Smooth muscle cell of the brain vasculature (primary cell): ENCODE measurements at places on chromosomes 7 and 10.

GRCh38 chr7:123687727-123688126 is 32.1 kb downstream of the LMOD2 start:
- DNase-seq, result no peak

DNA sequence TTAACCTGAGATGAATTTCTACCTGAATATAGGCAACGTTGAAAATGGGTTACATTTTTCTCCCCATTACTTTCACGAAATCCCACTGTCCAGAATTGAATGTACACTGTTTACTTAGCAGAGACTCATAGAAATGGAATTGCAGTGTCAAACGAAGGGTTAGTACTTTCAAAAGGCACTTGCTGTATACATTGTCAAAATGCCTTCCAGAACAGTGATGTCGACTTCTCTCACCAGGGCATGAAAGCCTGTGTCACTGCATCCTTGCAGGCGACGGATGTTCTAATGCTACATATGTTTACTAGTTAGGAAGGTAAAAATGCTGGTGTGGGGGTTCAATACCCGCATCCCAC is 41.2 kb downstream of the TACC2 start:
- no peak for DNase-seq

DNA sequence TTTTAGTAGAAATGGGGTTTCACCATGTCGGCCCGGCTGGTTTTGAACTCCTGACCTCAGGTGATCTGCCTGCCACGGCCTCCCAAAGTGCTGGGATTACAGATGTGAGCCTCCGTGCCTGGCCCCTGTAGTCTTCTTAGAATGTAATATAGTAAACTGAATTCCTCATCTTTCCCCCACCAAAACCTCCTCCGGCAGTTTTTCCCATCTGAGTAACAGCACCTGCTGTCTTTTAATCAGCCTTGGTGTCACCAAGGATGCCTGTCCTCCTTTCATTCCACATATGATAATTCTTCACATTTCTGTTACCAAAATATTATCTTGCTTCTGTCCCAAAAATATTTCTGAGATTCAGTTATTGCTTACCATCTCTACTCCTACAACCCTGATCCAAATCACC is 80.2 kb downstream of the ZEB1 start:
- DNase-seq, result no peak

GRCh38 chr7:68321076-68321639 is 1277.1 kb upstream of the AUTS2 start:
- DNase-seq, result no peak

DNA sequence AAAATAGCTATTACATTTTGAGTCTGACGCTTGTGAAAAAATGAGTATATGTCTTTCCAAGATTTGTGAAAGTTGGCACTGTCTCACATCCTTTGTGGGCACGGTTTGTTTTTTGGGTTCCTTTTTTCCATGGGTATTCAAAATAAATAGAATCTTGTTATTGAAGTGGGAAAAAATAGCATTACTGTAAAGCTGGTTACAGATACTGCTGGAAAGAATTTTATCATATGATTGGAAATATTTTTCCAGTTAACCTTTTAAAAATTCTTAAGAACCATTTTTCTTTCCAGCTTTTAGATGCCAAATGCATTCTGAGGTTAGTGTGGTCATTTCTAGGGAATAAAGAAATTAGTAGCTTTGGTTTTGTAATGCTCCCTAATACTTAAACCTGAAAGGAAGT is 11.4 kb downstream of the NET1 start:
- no peak for DNase-seq

- no peak for DNase-seq
Measured at GRCh38 chr7:152907042-152907761, 147.7 kb downstream of the ACTR3B start.

- DNase-seq, result no peak
Measured at GRCh38 chr10:21273400-21273968, 252.0 kb downstream of the SKIDA1 start.

- no peak for DNase-seq
Measured at GRCh38 chr10:6892864-6893263, 312.8 kb upstream of the PRKCQ start.

DNA sequence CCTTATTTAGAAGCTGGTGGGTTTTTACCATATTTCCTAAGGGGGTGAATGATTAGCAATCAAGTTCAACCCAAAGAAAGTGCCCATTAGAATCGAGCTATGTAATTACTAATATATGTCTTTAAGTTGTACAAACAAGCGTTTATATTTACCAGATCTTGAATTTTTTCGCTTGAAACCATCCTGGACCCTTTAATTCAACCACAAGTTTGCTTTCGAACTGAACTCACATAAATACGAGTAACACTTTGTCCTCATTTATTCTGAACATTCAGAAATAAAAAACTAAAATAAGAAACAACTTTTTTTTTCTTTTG is 1.5 kb downstream of the SRI start:
- DNase-seq, result no peak

DNA sequence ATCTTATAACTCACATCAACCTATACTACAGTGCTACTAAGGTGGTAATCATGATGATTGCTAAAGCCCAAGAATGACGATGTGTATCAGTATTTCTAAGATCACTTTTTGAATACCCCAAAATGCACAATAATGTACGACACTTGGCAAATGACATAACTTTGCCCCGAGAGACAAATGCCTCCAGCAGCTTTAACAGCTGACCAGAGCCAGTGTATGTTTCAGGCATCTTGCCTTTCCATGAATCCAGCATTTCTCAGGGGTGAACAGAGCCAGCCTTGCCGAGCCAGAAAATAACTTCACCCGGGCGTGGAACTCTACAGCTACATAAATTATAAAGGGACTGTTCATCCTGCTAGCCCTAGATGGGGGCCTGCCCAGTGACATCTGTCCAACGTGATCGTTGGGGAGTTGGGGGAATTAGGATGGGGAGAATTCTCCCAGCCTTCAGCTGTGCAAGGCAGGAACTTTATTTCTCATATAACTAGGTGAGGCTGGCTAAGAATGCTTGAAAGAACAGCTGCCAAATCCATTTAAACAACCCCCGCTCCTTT is 1.8 kb downstream of the IGFBP3 start:
- no peak for DNase-seq

DNA sequence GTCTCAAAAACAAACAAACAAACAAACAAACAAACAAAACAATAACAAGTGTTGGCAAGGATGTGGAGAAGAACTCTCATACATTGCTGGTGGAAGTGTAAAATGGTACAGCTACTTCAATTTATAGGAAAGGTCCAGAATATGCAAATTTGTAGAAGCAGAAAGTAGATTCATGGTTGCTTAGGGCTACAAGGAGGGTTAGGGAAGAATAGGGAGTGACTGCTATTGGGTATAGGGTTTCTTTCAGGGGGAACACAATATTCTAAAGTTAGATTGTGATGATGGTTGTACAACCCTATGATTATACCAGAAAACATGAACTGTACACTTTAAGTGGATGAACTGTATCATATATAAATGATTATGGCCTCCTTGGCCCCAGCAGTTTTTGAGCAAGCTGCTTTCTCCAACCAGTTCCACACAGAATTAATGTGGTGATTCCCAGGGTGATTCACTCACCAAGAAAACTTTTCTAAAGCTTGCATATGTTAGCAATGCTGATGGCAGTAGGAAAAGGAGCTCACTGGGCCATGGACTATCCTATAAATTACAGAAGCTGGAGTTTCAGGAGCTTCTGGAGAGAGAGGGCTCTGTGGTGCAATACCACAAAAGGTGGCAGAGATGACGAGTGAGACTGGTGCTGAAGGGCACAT is 52.8 kb upstream of the KCNIP2 start:
- DNase-seq, result no peak
